ENCODE measurements at places on chromosomes 6 and 20.
A peak's percentile ranks its signal among the peaks of the same experiment; 100 is the strongest.

DNA sequence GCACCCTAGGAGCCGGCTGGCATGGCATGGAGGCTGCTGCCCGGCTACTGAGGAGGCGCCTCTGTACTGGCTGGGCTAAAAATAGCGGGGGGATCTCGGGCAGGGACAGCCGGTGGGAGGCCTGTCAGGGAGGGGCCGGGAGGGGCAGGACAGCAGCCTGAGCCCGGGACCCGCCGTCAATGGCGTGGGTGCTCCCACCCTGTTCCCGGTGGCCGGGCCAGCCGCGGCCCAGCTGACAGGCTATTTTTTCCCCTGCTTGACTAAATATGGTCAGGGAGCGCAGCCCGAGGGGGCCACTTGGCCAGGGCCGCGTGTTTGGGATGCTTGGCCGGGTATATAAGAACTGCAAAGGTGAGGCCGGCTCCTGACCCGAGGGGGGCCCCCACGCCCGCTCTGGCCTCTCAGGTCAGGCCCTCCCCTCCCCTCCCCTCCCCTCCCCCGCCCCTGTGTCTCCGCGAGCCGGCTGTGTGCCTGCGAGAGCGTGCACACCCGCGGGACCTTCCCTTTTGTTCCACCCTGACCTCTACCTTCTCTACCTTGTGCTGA is 74.4 kb upstream of the GATA5 start:
- no peak for DNase-seq

GRCh38 chr20:49888212-49889000 is 26.9 kb downstream of the SPATA2 start:
- DNase-seq = peak; percentile 25

DNA sequence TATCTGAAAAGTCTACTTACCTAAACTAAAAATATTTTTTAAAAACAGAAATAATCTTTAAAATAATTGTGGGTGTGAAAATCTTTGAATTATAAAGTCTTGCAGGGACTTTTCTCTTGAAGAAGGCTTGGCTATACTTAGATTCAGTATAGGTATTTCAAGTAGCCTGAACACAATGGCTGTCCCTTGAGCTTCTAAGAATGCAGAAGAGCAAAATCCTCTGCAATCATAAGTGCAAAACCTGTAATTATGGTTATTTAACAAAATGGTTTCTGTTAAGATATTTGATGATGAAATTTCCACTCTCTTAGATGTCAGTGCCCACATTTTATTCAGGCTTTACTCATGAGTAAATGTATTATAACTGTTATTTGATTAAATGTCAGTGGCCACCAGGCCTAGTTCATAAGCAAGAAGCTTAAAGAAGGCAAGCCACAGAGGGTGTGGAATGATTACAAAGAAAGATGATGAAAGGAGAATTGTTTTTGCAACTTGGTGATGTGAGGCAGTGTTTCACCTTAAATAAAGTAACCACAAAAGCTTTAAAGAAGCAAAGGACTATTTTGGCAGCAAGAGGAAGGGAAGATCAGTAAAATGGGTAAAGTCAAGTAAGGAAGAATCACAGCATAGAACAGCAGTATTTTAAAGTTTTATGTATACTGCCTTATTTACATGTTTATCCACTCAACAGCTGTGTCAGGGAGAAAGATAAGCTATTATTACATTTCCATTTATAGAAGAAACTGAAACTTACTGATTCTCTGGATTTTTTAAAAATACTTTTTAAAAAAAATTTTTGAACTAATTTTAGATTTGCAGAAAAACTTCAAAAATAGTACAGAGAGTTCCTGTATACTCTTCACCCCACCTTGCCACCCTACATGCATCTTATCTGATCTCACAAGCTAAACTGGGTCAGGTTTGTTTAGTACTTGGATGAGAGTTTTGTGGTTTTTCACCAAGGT is 351.2 kb upstream of the RUNX2 start:
- no peak for DNase-seq

- no peak for DNase-seq
Observed at GRCh38 chr20:19141998-19142397, 70.4 kb upstream of the SLC24A3 start.

GRCh38 chr6:53066077-53066417 is 843 bp downstream of the FBXO9 start:
- DNase-seq = peak; percentile 15

DNA sequence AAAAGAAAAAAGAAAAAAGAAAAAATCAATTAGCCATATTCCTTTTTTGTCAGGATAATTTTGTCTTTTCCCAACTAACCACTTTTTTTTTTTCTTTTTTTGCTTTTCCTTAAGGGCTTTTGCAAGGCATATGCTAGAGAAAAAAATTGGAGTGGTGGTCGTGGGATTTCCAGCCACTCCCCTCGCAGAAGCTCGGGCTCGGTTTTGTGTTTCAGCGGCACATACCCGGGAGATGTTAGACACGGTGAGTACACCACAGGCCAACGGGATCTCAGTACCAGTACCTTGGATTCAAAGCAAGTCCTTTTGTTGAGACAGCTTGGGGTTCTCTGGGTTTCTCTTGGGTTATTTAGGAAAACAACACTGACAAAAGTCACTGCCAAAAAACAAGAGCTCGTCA is 61.2 kb upstream of the ISM1 start:
- no peak for DNase-seq

- no peak for DNase-seq
Observed at GRCh38 chr6:144232832-144233230, 52.3 kb upstream of the UTRN start.

DNA sequence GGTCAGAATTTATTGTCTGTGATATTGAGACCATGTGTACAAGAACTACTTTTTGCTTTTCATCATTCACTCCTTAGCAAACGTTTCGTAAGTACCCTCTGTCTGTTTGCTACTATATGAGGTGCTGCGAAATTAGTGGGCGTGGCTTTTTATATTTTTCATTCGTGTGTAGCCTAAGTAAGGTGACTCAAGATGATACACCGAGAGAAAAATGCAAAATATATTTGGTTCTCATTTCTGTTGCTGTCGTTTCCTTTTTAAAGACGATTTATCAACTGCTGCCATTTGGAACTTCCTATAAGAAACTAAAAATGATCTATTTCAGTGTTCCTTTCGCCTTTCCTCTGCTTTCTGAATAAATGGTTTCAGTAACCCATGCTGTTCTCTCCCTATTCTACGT is 61.2 kb downstream of the VAPB start:
- DNase-seq = no peak

DNA sequence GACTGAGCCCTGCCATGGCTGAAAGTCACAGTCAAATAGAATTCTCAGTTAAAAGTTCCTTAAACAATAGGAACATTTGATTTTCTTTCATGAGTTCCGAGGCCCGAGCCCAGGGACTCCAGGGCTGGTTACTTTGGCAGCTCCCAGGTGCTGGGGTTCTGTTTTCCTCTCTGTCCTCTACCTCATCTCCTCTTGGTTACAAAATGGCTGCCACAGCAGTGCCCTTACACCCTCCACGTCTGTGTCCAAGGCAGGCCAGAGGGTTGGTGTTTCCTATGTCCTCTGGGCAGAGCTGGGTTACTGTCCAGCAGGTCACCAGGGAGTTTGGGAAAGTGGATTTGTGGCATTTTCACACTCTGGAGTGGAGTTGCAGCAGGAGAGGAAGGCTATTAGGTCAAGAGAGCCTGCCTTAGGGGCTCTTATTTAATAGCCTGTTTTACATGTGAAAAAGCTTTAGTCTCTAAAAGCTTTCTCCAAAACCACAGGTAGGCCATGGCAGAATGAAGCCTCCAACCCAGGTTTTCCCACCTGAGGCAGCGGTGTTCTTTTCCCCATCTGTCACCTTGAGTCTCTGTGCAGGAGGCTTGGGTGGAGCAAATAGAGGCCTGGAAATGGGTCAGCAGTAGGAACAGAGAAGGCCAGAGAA is 111.0 kb downstream of the DTD1 start:
- no peak for DNase-seq

GRCh38 chr6:105102186-105102585 is 77.6 kb downstream of the POPDC3 start:
- DNase-seq = no peak

GRCh38 chr6:167303675-167304625 is 12.8 kb downstream of the UNC93A start:
- DNase-seq = no peak

DNA sequence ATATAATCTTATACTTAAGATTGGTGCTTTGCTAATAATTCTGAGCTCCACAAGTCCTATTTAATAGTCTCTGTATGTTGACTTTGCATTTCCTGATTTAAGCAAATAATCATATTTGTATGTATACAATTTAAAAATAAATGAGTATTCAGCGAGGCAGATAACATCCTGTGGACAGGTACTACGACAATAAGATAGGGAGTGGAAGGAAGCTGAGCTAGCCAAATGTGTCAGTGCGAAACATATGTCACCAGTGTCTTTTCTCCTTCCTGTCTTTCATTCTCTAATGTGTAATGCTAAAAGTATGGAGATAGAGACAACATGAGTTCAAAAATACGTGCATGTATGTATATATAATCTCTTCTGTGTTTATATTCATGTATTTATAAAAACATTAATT is 359.6 kb upstream of the KCNQ5 start:
- DNase-seq = no peak

- DNase-seq = no peak
Observed at GRCh38 chr20:62186887-62187866, 4.3 kb downstream of the MTG2 start.

GRCh38 chr6:41881506-41881905 is 13.7 kb downstream of the USP49 start:
- no peak for DNase-seq

GRCh38 chr6:36957773-36958271 is 3.3 kb downstream of the PI16 start:
- no peak for DNase-seq

DNA sequence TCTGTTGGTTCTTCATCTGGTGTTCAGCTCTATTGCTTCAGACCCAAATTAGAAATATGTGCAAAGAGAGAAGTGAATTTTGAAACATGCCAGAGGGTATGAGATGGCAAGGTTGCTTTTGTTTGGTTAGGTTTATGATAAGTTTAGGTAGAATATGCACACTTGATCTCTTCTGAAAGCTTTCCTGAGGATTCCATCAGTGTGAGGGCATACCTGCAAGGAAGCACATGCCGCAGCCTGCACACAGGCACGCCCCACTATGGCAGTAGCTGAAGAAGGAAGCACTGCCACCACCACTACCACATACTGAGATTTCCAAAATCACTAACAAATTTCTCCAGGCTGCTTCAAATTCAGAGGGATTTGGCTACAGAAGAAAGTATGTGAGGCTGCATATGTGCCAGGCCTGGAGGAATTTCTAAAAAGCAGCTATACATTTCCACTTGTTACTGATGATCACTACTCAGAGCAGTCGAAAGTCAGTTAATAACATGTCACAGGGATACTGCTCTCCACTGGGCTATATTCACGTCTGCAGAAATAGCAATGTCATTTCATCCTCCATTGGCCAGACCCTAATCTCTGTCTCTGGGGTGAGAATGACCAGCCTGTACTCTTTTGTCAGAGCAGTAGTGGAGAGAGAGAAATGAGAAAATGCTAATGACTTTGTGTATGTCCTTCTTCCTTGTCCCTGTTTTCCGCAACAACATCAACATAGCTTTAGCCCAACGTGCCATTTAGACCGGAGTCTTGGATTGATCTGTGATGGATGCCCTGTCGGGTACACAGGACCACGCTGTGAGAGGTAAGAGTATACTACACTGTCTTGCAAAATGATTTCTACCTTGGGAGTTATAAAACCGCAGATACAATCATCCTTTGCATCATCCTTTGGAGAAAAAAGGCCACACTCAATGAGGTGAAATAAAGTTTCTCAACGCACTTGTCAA is 396.7 kb downstream of the LAMA2 start:
- no peak for DNase-seq

DNA sequence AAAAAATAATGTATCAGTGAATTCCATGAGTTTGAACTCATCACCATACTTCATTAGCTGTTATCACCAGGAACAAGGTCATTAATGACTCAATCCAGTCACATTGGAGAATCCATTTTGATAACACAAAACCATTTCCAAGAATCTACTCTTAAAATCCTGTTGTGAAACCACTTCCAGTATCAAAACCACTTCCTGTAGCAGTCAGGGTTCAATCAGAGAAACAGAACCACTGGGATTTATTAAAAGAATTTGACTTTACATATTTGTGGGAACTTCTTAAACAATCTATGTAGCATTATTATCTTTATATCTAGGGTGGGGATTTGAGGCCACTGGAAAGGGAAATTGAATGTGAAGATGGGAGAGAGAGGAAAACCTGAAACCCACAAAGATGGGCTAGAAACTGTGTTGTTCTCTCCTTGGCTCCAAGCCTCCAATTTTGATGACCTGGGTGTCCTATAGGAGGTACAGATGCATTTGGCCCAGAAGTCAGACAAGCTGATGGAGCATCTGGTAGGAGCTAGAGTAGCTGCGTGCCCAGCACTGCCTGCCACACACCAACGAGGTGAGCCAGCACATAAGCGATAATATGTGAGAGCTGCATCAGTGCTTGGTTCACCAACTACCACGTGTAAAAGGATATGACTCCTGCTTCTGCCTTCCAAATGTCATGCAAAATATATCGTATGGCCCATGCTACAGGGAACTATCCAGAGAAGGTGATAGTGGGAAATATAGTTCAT is 117.0 kb downstream of the TMEM200A start:
- DNase-seq = no peak

DNA sequence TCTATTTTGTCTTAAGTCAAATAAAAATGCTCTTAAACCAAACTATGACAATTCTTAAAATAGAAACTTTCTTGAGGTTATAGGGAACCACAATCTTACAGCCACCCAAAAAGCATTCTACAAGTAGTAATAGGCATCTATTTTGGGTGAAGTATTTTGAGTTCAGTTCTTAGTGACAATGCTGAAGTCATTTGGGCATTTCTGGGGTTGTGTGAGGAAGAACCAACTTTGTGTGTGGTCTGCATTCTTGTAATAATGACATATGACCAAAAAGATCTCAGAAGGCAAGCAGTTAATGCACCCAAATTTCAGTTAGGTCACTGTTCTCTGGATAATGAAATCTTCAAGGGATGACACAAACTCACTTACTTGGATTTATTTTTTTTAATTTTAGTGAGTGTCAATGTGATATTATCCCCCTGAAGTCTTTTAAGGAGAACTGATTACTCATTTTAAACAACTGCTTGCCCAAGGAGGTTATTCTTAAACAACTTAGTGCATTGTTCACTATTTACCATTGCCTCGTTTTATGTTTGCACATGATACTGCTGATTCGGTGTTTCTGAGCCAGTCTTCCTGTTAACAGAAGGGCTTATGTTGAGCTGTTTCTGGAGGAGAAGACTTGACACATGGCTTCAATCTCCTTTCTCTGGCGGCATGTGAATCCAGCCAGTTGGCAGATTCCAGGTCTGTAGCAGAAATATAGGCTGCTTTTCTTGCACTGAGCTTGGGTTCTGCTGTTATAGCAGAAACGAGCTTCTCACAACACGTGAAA is 618.9 kb downstream of the BCKDHB start:
- no peak for DNase-seq

DNA sequence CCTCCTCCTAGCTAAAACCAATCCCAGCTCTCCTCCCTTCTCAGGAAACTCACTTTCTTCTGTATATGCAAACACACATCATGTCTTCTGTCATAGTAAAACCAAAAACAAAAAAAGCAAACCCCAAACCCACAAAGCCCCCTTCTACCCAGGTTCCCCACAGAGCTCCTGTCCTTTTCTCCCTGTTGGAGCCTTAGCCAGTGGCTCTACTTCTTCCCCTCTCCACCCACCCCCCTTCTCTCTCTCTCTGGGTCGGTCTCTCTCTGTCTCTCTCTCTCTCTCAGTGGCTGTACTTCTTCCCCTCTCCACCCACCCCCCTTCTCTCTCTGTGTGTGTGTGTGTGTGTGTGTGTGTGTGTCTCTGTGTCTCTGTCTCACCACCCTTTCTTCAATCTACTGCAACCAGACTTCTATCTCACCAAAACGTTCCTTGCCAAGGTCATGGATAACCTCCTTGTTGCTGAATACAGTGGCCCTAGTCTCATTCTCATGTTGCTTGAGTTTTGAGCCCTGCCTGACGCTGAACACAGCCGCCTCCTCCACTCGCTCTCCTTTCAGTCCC is 8.7 kb upstream of the OSER1 start:
- DNase-seq = no peak
